Neural progenitor cell (in vitro differentiated cells): ENCODE measurements at places on chromosomes 12 and 14. TPM values are rescaled to one million over a fixed set of nuclear protein-coding genes. Genes with fewer than 3 reads are reported as not detected.

DNA sequence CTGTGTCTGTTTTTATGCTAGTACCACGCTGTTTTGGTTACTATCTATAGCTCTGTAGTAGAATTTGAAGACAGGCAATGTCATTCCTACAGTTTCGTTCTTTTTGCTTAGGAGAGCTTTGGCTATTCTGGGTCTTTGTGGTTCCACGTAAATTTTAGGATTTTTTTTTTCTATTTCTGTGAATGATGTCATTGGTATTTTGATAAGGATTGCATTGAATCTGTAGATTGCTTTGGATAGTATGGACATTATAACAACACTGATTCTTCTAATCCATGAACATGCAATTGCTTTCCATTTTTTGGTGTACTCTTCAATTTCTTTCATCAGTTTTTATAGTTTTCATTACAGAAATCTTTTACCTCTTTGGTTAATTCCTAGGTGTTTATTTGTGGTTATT is 345.2 kb downstream of the TMEM121 start:
- H3K27ac ChIP-seq = no peak overlapping the region
- H3K27me3 ChIP-seq = no peaks in the 10 kb centered on the region
- DNase-seq = no peak
- H3K4me3 ChIP-seq = no peak overlapping the region
- H3K4me1 ChIP-seq = no peaks in the 10 kb centered on the region

- H3K36me3 ChIP-seq = no peaks in the 10 kb centered on the region
- peaks cover 19% of the 10 kb centered on the region for H3K4me1 ChIP-seq
- H3K4me3 ChIP-seq = no peak overlapping the region
- no peak for DNase-seq
- no peak overlapping the region for H3K27ac ChIP-seq
Observed at GRCh38 chr14:68559949-68560348, 232.9 kb downstream of the ZFP36L1 start.

The NRL gene
- 0.54 and 1.9 TPM in 2 replicates for total RNA-seq

The PABPN1 gene
- total RNA-seq = 264 and 298 TPM in 2 replicates

The DICER1 gene
- total RNA-seq = 56.7 and 70.0 TPM in 2 replicates
